ENCODE measurements at places on chromosomes 7 and 10. TPM values are rescaled to one million over a fixed set of nuclear protein-coding genes. Genes with fewer than 3 reads are reported as not detected.

KIAA1217 gene
- 2.0 TPM for total RNA-seq

IFIT2 gene
- 14.6 TPM for total RNA-seq

PARD3 gene
- 0.15 TPM for total RNA-seq

IKZF1 gene
- 383 TPM for total RNA-seq

RSPH10B2 gene
- total RNA-seq: 0.43 TPM

DEPP1 gene
- 1.9 TPM for total RNA-seq

GPR15LG gene
- not detected for total RNA-seq

HOXA7 gene
- total RNA-seq: not detected

CYP3A4 gene
- not detected for total RNA-seq

TSPAN13 gene
- total RNA-seq: 0.40 TPM

TMEM72 gene
- total RNA-seq: not detected

OTUD1 gene
- 23.4 TPM for total RNA-seq

SYT15 gene
- 0.95 TPM for total RNA-seq

PRSS37 gene
- total RNA-seq: not detected

NKX2-3 gene
- total RNA-seq: not detected

PHYHIPL gene
- not detected for total RNA-seq

SEMA3E gene
- total RNA-seq: not detected

EFCAB10 gene
- total RNA-seq: not detected

CTAGE15 gene
- total RNA-seq: not detected

CACNA2D1 gene
- total RNA-seq: not detected

PLXDC2 gene
- not detected for total RNA-seq

OSBPL3 gene
- total RNA-seq: 99.9 TPM

ACTA2 gene
- total RNA-seq: 15.5 TPM

FFAR4 gene
- not detected for total RNA-seq

LMOD2 gene
- not detected for total RNA-seq

COL26A1 gene
- not detected for total RNA-seq

METTL2B gene
- 23.3 TPM for total RNA-seq

RPP30 gene
- total RNA-seq: 45.5 TPM

ARL4A gene
- total RNA-seq: 19.8 TPM

MYO1G gene
- total RNA-seq: 572 TPM

GIMAP8 gene
- 26.4 TPM for total RNA-seq

Measured in activated CD4-positive, alpha-beta memory T cell treated with anti-CD3 and anti-CD28 coated beads, Interleukin-2, amount 10 ng/mL, durations not matched to agents 7 days and 5 days (primary cell).